ENCODE measurements at places on chromosomes 11 and 22.

DNA sequence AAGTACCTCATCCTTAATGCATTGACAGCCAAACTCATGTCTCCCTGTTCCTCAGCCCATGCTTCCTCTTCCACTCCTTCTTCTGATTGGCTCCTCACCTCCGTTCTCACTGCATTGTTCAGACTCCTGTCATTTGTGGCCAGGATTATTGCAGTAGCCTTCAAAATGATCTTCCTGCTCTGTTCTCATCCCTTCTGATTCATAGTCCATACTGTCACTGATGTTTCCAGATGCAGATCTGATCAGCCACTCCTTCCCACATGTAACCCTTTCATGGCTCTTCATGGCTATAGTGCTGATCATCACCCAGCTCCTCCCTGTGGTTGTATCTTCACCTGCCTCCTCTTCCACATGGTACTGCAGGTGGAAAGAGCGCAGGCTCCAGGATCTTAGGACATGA is 71.7 kb downstream of the DEPDC5 start:
- no peak for DNase-seq

DNA sequence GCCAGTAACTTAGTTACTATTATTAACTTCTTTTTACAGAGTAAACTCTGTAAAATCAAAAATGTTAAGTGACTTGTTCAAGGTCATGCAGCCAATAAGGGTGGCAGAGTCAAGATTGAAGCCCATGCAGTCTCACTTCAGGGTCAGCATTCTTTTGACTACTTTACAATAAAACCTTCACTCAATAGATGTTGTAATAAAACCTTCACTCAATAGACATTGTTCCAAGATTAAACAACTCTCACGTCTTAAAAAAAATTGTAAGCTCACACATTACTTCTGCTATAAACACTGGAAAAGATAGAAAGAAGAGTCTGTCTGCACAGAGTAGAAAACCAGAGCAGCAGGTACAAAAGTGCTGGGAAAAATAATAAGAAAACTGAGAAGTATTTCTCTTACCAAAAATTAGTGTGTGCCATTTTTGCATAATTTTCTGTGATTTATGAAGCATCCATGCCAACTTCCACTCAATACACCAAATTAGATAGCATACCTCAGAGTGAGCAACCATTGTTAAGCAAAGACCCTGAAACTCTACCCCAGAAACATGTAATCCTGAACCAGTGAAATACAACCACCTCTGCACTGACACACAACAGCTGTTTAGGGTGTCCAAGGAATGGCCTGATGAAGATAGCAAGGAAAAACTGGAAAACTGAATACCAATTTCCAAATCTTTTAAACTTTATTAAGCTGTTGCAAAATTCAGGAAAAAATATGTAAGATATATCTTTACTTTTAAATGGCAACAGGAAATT is 4.9 kb upstream of the SOX6 start:
- DNase-seq: no peak

- no peak for DNase-seq
Observed at GRCh38 chr11:113477321-113477720, 2.1 kb upstream of the DRD2 start.

- peak; percentile 18 for DNase-seq
Observed at GRCh38 chr11:69848201-69848600, 29.0 kb upstream of the FGF3 start.

All from smooth muscle cell of the brain vasculature (primary cell).